ENCODE measurements at places on chromosomes 16 and 17. TPM values are rescaled to one million over a fixed set of nuclear protein-coding genes. Genes with fewer than 3 reads are reported as not detected.

- no peak for DNase-seq
Measured at GRCh38 chr16:56349711-56350161, 75.6 kb downstream of the AMFR start.

DNA sequence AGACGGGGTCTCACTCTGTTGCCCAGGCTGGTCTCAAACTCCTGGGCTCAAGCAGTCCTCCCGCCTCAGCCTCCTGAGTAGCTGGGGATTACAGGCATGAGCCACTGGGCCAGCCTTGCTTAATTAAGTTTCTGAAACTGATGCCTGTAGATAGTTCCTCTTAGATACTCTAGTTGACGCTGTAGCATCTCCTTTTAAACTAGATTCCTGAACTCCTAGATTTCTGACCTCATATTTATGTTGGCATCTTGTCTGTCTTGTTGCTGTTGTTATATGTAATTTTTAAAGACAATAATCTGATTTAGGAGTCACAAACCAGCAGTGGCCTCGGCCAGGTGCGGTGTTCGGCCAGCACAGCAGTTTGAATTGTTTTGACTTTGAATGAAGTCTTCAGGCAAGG lies 37.5 kb downstream of the DHRS7B start:
- no peak for DNase-seq

PYY gene
- not detected for total RNA-seq

DNA sequence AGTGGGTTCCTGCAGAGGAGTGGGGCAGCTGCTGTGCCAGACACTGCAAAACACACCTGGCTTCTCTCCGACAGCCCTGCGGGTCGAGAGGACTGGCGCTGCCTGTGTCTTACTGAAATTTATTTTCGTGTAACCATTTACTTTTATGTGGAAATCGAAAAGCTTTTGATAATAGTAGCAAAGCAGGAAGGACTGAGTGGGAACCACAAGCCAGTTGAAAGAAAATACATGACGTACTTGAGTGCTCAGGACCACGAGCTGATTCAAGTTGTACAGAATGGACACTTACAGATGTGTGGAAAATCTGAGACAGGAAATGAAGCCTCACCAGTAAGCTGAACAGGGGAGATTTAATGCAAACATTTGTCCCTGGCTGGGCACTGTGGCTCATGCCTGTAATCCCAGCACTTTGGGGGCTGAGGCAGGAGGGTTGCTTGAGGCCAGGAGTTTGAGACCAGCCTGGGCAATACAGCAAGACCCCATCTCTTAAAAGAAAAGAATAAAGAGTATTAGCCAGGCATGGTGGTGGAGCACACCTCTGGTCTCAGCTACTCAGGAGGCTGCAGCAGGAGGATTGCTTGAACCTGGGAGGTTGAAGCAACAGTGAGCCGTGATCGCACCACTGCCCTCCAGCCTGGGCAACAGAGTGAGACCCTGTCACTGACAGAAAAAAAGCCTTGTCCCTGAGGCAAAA lies 11.3 kb upstream of the RPL13 start:
- no peak for DNase-seq

GRCh38 chr16:23145186-23145585 lies 4.1 kb downstream of the USP31 start:
- no peak for DNase-seq

- no peak for DNase-seq
Measured at GRCh38 chr17:38336838-38337237, 6.9 kb downstream of the GPR179 start.

DNA sequence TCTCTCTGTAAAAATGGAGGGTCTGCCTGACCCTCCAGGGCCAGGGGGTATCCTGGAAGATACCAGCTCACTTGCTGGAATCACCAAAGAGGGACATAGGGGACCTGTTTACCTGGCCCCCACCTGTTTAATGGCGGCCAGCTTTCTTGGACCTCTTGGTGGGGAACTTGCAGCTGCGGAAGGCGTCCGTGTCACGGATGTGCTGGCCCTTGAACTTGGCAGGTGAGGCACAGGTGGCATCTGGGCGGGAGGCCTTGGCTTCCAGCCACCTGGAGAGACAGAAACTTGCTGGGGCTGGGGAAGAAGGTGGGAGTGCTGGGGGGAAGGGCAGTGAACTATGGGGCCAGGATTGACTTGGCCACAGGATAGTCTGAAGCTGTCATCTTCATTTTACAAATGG lies 3.5 kb downstream of the CHAD start:
- no peak for DNase-seq

ACSM5 gene
- not detected for total RNA-seq

- DNase-seq, result no peak
Measured at GRCh38 chr16:70689035-70689969, 3.4 kb upstream of the MTSS2 start.

CCL16 gene
- total RNA-seq, result not detected
